AG04449 (cell line): ENCODE measurements at places on chromosomes 3 and 15.

DNA sequence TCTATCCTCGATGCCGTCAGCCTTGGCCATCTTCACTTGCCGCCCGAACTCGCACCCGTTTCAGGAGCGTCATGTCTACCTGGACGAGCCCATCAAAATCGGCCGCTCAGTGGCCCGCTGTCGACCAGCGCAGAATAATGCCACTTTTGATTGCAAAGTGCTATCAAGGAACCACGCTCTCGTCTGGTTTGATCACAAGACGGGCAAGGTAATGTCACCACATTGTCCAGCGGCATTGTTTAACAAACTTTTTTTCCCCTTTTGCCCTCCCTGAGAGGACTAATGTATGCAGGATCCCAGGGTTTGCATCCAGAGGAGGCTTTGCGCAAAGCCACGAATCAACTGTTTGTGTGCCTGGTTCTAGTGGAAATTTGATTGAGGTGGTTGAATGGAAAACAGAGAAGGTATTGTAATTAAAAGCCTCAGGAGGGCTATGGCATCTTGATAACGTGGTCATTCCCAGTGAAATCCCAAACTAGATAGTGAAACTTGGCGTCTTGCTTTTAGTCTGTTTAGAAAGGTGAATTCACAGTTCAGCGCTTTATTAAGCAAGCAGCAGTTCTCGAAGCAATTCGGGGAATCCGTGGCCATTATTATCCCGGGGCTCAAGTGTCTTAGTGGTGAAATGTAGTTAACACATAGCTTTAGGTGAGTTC is 1.7 kb downstream of the SLMAP start:
- no peak for DNase-seq

DNA sequence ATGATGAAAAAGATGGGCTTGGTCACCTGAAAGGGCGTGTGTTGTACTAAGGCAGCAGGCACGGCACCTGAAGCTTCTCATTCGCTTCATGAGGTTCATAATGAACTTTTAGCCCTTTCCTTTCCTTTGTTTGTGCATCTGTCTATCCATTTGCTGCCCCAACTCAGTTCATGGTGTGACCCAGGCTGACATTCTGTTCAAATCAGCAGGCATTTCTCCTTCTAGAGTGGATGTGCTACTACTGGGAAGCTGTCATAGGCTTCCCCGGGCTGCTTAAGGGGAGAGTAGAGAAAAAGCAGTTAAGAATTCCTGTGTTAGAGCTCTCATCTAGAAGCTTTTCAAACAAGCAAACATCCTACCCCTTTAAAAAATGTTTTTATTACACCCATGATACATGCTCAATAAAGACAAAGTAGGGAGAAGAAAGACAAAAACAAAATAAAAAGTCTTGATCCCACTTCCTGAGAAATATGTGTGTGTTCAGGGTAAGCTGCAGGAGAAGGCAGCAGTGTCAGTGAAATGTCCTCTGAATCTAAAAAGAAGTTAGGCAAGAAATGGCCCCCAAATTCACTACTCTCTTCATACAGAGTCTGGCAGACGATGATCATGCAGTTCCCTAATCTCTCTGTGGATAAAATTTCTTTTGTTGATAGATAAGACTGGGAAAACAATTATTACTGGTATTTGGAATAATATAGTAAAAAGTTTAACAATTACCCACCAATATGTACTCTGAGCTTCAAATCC is 136.9 kb upstream of the PFN2 start:
- no peak for DNase-seq

- DNase-seq, result no peak
Measured at GRCh38 chr15:47473832-47474231, 243.5 kb upstream of the SEMA6D start.

GRCh38 chr3:36943601-36944000 is 1.3 kb downstream of the TRANK1 start:
- no peak for DNase-seq

GRCh38 chr3:73432023-73432705 is 192.6 kb downstream of the PDZRN3 start:
- no peak for DNase-seq

DNA sequence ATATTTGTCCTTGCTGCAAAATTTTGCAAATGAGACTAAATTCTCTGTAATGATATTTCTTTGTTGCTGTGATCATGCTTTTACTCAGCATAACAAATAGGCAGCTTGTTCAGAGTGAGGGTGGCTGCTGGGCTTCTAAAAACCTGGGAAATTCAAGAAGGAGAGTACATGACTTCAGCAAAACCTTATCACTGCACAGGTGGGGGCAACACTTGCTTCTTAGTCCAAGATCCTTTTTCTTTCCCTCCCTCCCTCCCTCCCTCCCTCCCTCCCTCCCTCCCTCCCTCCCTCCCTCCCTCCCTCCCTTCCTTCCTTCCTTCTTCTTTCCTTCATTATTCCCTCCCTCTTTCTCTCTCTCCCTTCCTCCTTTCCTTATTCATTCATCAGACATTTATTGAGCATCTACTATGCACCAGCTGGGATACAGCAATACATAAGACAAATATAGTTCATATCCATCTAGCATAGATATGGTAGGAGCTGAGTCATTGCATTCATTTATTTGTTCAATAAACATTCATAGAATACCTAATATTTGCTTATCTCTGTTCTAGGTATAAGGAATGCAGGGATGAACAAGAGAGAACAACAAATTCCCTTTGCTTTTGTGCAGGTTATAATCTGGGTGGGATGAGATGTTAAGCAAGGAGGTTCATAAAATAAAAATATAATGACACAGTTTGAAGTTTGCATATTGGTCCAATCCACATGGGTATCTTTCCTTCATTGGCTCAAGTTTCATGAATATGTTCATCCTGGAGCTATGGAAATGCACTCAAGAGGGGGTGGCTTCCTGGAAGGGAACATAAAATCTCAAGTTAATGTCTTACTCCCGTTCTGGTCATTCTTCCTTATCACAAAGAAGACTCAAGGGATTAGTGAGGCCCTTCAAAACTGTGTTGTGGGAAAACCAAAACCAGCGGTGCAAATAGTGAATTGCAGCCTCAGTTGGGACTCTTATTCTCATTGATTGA is 210.7 kb downstream of the PDCD6IP start:
- DNase-seq, result no peak

GRCh38 chr3:53236112-53236841 is 19.5 kb downstream of the TKT start:
- DNase-seq, result peak; percentile 58
